ENCODE measurements at places on chromosomes 6 and 20. TPM values are rescaled to one million over a fixed set of nuclear protein-coding genes. Genes with fewer than 3 reads are reported as not detected.

The PRRT1 gene
- 0.14 TPM for total RNA-seq

The SAPCD1 gene
- 1.6 TPM for total RNA-seq

The EXOC2 gene
- total RNA-seq, result 68.6 TPM

The C4B gene
- total RNA-seq, result 0.43 TPM

The OXT gene
- total RNA-seq, result not detected

The COL12A1 gene
- total RNA-seq, result 16.1 TPM

Data from thoracic aorta endothelial cell (primary cell).